ENCODE measurements at places on chromosomes 7 and 10.

DNA sequence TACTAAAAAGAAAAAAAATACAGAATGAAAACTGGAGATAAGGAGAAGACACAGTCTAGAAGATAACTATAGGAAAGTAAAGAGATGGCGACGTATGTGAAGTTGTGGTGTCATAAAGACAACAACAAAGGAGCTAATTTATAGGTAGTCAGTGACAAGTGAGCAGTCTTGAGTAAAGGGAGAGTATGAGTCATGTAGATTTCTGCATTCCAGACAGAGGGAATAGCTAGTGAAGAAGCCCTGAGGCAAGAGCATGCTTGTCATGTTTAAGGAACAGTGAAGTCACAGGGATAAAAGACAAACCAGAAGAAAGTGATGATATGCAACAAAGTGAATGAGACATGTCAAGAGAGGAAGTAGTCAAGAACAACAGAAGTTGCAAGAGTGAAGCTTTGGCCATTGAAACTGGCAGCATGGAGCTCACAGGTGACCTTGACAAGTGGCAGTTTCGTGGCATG, 2.3 kb upstream of the MIOS start:
- no peak for DNase-seq

- DNase-seq = no peak
Measured at GRCh38 chr7:137951700-137952425, 50.0 kb downstream of the CREB3L2 start.

DNA sequence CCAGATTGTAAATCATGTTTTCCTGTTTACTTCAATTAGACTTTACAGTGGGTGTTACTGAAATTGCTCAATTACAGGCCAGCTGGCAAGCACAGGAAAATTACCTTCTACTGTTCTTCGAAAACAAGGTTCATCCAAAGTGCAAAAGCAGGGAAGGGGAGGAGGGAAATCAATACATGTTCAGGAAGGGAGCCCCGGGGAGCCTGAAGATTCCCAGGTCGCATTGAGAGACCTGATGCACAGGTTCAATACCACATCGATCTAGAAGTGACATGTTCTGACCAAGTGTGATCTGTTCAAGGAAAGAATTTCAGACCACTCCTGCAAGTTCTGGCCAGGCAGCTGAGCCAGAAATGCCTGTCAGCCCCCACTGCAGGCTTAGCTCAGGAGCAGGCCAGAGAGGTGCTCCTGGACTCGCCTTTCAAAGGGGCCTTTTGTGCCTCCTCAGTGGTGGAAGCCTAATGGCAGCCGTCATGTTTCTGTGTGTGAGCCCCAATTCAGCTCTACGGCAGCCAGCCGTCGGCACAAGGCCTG, 35.9 kb downstream of the FAM53B start:
- no peak for DNase-seq

GRCh38 chr7:143419880-143420279, 11.2 kb upstream of the EPHA1 start:
- no peak for DNase-seq

DNA sequence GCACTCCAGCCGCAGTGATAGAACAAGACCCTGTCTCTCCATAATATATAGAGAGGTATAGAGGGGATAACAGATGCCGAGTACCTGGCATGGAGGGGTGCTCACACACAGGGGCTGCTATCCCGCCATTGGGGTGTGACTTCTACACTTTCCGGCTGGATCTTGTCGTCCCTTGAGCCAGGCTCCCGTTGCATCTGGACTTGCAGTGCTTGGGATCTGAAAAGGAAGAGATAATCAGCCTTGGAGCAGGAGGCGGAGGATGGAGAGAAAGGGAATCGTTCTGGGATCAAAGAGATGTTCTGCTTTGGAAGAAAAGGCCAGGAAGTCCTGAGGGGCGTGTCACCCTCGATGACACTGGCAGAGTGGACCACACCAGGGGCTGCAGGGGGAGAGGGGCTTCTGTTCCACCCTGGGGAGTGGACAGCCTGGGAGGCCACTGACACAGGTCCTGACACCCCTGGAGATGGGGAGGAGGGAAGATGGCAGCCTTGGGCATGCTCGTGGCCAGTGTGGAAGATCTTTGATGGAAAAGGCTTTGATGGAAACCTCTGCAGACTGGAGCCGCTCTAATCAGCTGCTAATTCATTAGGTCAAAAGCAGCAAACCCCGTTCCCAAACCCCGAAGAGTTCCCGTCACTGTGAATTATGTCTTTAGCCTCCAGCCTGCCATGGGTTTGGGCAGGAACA, 85.1 kb downstream of the CARD11 start:
- no peak for DNase-seq

DNA sequence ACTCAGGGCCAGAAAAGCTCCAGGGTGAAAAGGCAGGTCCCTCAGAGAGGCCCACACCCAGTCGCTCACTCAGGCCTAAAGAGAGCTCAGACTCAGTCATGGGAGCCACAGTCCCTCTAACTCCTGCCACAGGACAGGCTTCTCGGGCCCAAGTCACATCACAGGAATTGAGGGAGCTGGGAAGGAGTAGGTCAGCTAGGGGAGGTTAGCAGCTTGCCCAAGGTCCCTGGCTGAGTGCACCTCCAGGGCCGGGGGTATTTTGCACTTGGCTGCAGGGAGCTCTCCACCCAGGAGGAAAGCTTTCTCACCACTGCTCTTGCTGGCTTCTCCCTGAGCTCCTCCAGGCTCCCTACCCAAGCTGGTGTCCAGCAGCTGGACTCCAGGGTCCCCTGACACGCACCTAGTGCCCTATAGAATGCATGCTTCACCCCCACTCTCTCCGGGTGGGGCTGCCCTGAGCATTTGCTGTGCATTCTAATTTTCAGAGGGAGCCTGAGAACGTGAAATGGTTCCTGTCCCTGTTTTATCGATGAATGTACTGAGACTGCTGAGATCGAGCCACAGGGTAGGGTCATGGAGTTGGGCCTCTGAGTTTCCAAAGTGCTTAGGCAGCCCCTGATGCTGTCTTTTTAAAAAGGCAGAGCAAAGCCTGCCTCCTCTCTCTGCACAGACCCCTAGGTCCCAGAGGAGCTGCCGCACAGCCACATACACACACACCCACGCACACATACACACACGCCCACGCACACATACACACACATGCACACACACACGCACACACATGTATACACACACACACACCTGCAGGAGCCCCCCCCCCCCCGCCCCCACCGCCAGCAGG, 37.9 kb upstream of the RET start:
- DNase-seq = no peak

DNA sequence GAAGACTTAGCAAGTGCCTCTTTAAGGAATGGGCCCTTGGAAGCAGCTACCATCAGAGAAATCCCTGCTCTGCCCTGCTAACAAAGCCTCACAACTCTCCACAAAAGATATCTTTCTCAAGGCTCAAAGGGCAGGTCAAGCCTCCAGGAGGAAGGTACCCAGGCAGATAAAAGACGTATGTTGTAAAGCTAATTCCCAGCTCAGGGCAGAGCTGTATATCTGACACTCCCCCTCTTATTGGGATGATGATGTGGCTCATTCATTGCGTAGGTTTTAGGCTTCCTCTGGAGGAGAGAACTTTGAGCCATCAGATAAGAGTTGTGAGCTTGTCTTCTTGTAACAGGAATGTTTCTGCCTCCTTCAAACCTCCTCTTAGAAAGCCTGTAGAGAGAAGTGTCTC, 145.4 kb downstream of the CALN1 start:
- no peak for DNase-seq

DNA sequence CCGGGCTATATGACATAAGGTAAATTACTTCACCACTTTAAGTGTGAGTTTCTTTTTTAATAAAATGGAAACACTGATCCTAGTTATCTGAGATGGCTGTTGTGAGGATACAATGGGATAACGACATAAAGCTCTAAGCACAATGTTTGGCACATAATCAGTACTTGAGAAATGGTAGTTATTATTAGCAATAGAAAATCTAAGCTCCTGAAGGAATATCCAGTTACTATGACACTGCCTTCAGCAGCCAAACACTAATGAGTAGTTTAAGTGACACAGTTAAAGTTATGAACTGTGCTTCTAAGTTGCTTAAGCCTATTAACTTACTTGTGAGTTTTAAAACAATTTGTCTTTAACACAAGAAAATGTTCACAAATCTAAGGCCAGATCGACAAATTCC, 96.8 kb downstream of the ELAPOR2 start:
- DNase-seq = no peak

DNA sequence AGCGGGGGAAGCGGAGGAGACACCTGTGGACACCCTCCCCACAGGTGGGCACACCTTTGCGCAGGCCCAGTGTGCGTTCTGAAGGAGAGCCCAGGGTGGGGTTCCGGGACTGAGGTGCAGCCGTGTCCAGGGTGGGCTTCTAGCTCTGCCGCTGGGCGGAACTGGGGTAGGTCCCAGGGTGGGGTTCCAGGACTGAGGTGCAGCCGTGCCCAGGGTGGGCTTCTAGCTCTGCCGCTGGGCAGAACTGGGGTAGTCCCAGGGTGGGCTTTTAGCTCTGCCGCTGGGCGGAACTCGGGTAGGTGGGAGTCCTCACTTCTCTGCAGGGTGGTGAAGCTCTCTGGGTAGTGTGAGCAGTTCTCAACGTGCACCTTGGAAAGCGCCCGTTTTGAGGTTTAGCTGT, 78.7 kb downstream of the DNAJB6 start:
- DNase-seq = no peak

GRCh38 chr7:139948587-139949335, 114.0 kb downstream of the PARP12 start:
- DNase-seq = no peak

DNA sequence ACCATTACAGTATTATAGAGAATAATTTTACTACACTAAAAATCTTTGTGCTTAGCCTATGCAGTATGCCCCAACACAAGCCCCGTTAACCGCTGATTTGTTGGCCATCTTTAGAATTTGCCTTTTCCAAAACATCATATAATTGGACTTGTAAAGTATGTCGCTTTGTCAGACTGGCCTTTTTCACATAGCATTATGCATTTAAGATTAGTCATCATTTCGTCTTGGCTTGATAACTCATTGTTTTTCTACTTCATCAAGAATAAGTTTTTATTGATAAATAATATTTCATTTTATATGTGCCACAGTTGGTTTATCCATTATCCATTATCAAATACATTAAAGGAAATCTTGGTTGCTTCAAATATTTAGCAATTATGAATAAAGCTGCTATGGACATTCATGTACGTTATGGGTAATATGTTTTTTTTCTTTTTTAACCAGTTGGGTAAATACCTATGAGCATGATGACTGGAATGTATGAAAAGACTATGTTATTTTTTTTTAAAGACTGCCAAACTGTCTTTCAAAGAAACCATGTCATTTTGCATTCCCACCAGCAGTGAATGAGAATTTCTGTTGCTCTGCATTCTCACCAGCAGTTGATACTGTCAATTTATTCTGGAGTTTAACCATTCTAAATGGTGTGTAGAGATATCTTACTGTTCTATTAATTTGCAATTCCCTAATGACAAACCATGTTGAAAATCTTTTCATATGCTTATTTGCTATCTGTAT, 273.1 kb upstream of the KCND2 start:
- no peak for DNase-seq

- no peak for DNase-seq
Measured at GRCh38 chr7:114988755-114989375, 67.0 kb downstream of the MDFIC start.

GRCh38 chr10:16847644-16848043, 30.4 kb upstream of the RSU1 start:
- no peak for DNase-seq

- DNase-seq = no peak
Measured at GRCh38 chr10:86657011-86657395, 2.7 kb downstream of the OPN4 start.

GRCh38 chr7:158025686-158026600, 561.7 kb downstream of the PTPRN2 start:
- DNase-seq = no peak

DNA sequence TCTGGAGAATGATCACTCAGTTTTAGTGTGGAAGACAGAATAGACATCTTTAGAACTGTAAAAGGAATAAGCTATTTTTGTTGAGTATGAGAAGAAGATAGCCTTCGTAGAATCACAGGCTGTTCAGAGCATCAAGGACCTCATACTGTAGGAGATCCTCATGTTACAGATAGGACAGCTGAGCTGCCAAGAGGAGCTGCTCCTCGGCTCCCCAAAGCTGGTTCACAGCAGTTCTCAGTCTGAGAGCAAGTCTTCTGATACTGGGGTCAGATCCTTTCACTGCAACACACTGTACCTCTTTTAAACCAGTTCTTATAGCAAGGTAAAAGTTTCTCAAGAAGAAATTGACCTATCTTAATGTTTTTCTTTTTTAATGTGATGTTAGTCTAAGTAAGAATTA, 17.1 kb downstream of the CCNY start:
- no peak for DNase-seq

DNA sequence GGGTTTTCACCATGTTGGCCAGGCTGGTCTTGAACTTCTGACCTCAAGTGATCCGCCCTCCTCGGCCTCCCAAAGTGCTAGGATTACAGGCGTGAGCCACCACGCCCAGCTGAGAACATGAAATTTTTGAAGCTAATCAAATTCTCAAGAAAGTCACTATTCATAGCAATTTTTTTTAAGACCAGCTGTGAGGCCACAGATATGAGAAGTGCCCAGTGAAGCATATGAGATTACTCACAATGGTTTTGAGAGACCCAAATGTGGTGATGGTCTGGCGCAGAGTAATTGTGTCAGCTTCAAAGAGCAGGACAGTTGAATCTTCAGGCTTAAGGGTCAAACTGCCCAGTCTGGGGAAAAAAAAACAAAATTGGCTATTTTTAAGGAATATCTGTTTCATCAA, 16.2 kb downstream of the NCOA4 start:
- DNase-seq = no peak

DNA sequence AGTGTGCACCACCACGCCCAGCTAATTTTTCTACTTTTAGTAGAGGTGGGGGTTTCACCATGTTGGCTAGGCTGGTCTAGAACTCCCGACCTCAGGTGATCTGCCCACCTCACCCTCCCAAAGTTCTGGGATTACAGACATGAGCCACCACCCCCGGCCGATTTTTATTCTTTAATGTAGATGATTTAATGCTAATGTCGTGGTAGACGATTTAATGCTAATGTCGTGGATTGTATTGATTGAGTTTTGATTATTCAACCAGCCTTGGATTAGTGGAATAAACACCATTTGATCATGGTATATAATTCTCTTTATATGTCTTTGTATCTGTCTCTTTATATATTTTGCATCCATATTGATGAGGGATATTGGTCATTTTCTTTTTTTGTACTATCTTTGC, 52.6 kb downstream of the OGDH start:
- no peak for DNase-seq

- DNase-seq = no peak
Measured at GRCh38 chr10:11846542-11846941, 23.4 kb downstream of the PROSER2 start.

GRCh38 chr10:123139521-123140163, 3.9 kb downstream of the HMX3 start:
- DNase-seq = no peak
